ENCODE measurements at places on chromosomes 12 and 14.
A peak's percentile ranks its signal among the peaks of the same experiment; 100 is the strongest.

DNA sequence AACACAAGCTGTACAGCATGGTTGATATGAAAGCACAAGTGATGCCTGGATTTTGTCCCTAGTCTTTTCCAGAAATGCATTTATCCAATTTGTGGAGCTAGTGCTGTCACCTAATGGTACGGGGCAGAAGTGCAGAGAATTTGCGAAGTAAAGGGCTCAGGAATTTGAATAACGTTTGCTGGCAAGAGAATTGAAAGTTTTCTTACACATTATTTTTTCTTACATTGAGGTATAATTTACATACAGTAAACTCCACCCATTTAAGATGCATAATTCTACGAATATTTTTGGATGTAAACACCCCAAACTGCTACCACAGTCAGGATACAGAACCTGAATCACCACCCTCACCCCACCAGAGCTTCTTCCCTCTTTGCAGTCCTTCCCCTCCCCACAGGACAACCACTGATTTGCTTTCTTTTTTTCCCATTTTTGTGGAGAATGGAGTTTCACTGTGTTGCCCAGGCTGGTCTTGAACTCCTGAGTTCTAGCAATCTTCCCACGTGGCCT is 3.5 kb downstream of the AICDA start:
- DNase-seq = peak; percentile 1

DNA sequence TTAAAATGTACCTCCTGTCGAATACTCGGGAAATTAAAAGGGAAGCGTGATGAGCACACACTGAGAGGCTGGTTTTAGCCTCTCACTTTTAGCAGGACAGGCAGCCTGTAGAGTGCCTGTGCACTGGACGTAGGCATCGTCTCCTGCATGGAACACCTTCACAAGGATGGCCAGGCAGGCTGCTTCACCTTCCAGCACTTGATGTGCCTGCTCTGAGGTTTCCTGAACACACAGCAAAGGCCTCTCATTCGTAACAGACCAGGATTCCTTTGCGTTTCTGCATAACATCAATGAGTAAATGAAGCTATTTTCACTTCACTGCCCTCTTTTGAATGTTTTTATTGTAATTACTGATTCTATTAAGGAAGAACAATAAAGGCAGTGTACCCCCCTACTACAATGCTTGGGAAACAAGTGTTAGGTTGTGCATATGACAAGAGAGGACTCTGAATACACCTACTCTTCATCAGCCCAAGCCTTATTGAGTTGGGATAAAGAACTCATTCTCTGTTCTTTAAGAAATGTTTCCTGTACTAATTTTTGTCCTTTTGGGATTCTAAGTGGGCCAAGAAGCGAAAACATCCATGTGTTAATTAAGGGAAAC is 1077.6 kb upstream of the FOXG1 start:
- no peak for DNase-seq

DNA sequence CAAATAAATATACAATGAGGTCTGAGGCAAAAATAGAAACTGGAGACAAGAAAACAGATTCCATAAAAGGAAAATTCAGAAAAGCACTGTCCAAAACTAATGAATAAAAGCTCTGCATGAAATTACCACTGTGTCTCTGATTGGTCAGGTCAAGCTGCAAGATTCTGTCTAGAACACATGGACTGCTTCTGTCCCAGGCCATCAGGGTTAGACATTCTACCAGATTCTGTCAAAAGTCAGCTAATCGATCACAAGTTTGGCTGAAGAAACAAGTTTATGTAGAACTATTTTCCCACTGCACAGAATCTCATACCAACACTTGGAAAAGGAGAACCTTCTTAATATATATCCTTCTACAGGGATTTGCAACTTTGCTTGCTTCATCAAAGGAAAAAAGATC is 223.0 kb downstream of the ITPR2 start:
- no peak for DNase-seq

- no peak for DNase-seq
Observed at GRCh38 chr14:38745861-38746260, 357.2 kb downstream of the SEC23A start.

DNA sequence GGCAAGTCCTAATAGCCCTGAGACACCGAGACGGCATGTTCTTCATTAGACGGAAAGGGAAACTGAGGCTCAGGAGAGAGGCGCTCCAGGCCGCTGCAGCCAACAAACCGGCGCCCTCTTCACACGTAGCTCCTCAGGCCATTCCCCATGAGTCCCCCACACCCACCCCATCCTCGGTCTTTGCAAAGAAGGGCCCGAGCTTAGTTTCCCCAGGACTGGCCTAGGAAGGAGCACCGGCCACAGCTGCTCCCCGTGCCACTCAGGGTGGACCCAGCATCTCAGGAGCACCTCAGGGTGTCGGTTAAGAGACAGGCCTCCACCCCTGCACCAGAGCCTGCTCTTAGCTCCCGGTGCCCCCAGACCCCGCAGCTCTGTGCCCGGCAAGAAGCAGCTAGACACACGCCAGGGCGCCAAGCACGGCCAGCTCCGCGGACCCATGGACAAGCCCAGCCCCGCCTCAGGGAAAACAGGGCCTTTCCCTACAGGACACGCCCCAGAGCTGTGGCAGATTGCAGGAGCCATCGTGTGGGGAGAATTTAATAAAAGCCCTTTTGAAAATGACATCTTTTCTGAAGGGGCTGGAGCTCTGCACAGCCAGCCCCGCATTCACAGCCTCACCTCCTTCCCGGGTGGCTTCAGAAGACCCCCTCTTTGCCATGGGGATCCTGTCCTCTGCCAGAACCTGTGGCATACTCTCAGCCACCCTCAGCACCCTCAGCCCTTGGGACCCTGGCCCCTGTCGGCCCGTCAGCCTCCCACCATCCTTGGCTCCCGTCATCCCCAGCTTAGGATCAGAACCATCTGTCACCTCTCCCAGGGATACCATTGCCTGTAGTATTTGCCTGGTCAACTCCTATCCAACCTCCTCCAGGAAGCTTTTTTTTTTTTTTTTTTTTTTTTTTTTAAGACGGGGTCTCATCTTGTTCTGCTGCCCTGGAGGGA is 59.7 kb downstream of the LGMN start:
- no peak for DNase-seq

GRCh38 chr12:88623777-88624548 is 43.7 kb upstream of the KITLG start:
- DNase-seq = no peak

DNA sequence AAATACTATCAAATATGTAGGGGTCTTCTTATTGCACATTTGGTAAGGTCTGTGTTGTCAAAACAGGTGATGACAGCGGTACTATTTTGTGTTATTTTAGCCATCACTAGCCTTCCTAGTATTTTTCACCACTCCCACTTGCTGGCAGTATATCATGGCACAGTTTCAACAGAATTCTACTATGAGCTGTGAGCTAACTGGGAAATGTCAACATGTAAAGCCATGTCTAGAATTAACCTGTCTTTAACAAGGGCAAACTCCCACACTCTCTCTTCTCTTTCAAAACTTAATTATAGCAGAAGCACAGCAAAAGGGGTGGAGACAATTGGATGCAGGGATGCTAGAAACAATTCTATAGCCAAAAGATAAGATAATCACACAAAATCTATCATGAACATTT is 253.4 kb downstream of the PAX9 start:
- no peak for DNase-seq

DNA sequence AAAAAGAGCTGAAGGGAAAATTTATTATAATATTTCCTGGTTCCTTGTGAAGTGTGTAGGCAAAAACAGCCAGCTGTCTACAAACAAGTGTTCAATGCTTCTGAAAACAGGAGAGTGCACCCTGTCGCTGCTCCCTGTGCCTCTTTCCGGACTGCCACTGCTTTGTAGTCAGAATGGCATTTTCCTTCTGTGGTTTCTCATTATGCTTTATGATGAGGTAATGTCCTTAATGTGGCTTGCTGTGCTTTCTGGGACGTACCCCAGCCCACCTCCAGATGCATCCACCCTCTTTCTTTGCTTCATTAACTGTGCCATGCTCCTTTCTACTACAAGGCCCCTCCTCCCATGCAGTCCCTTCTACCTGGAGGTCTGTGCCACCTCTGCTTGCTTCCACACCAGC is 148.1 kb downstream of the SYT1 start:
- no peak for DNase-seq

DNA sequence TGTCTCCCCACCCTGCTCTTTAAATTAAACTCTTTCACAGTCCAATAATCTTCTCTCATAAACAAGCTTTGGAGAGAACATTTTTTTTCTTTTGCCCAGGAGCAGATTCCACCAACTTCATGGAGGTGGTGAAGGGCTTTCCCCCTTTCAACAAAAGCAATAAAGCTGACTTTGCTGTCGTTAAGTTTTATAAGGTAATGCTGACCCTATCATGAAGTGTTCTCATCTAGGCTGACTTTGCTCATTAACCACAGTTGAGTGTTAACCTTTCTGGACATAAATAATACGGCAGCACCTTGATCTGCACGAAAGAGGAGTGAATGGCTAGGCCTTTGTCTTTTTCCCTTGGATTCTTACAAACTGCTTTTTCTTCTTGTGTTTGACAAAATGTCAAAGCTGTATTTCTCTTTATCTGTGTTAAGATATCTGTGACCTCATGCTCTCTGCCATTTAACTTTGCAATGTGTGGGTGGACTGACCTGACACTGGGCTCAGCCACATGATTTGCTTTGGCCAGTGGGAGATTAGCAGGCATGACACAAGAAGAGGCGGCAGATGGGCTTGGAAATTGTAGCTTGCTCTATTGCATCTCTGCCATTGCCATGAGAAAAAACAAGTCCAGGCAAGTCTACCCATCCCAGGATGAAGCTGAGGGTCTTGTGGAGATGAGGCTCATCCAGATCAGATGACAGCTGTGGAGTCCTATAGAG is 470.9 kb upstream of the CCDC196 start:
- DNase-seq = no peak

DNA sequence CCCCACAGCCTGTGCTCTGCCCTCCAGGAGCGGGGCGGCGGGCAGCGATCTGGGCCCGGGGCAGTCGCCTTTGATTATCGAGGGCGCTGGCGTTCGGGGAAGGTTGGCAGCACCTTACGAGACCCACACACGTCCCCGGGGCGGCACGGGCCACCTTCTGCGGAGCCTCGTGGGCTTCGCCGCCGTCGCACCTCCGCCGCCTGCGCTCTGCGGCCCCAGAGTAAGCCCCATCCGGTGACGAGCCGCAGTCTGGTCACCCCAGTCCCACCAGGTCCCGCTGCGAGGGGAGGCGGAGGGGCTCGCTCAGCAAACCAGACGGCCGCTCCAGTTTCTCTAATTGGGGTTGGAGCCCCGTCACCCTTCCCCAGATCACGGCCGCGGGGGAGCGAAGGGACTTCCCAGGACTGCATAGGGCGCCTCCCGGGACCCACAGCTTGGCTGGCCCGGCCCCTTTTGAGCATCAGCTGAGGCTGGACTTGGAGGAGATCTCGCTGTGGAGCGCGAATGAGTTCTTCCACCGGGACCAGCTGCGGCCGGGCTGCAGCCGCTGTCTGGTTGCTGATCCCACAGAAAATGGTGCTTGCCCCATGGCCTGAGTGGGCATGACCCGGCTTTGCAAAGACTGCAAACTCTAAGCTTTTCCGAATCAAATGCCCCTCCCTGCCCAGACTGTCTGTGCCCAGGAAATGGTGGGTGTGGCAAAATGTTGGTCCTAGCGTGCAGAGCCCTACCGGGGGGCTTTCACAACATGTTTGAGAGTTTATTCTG is 560 bp downstream of the LGALS3 start:
- DNase-seq = peak; percentile 38

DNA sequence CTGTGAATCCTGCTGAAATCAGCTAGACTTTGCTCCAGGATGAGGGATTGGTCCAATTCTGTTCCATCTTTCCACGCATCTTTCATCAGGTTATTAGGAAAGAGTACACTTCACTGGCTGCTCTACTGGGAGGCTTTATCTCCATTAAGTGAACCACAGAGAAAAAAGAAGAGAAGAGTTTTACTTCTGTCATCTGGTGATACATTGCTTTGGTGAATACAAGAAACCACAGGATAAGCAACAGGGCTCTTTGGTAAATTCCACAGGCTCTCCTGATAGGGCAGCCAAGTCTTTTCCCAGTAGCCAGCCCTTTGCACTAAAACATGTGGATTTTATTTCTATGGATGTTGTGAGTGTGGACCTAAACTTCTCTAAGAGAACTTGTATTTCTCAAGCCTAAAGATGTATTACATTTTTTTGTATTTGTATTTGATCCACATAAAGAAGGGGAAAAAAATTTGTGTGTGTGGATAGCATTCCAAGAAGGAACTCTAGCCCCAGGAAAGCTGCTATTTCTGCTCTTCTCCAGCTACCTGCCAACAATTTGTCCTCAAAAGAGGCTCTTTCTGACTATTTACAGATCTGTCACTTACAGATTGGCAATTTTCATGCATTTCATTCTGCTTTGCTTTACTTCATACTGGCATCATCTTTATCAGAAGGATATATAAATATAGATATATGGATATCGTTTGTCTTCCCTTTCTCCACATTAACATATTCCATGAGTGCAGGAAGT is 1117.6 kb upstream of the TMEM132C start:
- DNase-seq = no peak

GRCh38 chr12:76020281-76020680 is 11.3 kb downstream of the PHLDA1 start:
- peak; percentile 50 for DNase-seq

- peak; percentile 96 for DNase-seq
Observed at GRCh38 chr12:121917950-121918678, at the start of gene CFAP251. Gene CFAP251, plus strand, starts transcription at chr12:121918592. Its CDS starts 2,714 bp downstream, at chr12:121921306.

DNA sequence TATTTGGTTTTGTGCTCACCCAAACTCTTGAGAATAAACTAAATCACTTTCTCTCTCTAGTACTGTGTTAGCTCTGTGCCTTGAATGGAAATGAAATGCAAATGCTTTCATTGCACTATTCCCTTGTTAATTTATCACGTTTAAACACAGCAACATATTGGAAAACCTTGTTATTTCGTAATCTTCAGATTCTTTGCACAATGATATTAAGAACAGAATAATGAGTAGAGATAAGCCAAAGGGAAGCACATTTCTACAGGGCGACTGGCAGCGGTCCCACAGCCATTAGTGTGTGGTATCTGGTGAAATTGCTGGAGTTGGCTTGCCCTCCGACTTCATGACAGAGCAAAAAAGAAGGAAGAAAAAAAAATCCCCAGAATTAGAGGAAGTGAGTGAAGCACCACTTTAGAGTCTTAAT is 166.1 kb upstream of the E2F7 start:
- DNase-seq = no peak

DNA sequence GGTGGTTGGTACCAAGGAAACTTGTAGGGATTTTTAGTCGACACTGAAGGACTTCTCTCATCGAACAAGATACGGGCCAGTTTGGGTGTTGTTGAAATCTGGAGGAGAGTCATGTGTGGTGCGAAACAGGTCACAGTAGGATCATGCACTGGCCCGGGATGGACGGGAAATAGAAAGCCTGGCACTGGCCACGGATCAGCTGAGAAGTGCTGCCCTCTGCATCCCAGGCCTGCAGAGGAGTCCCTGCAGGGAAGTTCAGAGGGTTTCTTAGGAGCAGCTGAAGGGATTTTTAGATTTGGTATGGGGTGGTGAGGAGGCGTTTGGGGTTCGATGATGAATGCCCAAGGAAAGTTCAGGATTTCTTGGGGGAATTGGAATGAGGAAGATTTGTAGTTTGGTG is 63.1 kb downstream of the TSPAN9 start:
- no peak for DNase-seq
